ENCODE measurements at places on chromosomes 2 and 18. TPM values are rescaled to one million over a fixed set of nuclear protein-coding genes. Genes with fewer than 3 reads are reported as not detected.

DNA sequence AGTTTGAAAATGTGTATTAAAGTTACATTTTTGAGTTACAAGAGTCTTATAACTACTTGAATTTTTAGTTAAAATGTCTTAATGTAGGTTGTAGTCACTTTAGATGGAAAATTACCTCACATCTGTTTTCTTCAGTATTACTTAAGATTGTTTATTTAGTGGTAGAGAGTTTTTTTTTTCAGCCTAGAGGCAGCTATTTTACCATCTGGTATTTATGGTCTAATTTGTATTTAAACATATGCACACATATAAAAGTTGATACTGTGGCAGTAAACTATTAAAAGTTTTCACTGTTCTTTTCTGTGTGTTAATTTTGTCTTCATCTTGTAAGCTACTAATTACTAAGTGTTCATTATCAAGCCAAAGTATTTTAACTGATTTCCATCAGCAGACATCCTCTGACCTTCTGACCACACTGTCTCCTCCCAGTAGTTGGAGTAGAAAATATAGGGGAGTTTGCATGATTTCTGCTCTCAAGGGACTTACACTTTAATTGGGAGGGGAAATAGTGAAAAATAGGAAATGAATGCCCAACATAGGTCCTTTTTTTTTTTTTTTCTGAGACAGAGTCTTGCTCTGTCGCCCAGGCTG is 4.3 kb downstream of the PMAIP1 start:
- no peak for DNase-seq

DNA sequence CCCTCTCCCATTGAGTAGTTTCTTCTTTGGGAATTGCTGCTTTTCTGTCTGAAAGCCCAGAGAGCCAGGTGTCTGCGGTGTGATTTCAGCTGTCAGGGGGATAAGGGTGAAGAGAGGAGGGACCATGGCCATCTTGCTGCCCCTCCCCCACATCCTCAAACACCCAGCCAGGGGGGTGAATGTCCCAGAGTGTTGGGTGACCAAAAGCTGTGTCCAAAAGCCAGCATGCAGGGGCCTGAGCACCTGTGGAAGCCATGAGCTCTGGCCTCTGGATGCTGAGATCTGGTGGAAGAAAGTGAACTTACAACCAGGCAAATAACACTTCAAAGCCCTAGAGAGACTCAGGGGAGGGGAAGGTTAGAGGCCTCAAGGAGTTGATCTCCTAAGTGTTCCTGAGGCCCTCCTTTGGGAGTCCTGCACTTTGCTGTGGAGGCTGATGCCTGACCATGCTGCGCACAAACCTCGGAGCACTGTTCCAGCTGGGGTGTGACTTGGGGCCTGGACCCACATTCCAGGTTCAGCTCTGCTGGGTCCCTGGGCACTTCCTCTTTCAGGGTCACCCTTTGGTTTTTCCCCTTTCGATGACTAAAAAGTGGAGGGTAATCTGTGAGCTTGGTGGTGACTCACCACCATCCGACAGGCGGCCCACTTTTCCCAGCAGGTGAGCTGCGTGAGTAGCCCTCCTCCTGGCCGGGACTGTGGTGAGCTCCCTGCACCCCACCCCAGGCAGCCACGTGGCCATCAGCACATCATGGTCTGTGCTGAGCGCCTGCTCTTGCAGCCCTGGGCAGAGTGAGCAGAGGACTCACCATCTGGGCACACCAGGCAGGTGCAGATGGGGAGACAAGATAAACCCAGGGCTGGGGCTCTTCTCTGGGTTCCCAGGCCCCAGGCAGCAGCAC is 66.8 kb upstream of the FOSL2 start:
- DNase-seq: no peak

GRCh38 chr2:128667391-128667790 is 348.7 kb upstream of the HS6ST1 start:
- DNase-seq: no peak

DNA sequence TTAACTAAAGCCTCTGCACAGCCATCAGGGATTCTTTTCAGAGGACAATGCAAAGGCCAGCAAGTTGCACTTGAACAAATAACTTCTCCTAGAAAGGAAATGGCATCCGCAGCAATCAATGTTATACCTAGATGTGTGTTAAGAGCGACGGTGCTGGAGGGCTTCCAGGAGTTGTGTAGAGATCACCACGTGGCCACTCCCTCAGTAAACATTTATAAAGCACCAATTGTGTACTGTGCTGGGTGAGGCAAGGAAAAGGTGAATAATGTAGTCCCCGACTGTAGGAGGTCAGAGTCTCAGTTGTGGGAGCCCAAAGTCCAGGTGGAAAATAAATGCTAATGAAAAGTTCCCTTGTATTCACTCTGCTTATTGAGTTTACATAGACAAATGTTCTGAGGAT is 135.0 kb downstream of the ALK start:
- no peak for DNase-seq

- no peak for DNase-seq
Observed at GRCh38 chr18:62524440-62525200, 1.8 kb downstream of the ZCCHC2 start.

- no peak for DNase-seq
Observed at GRCh38 chr2:1705557-1706076, 38.7 kb downstream of the PXDN start.

DNA sequence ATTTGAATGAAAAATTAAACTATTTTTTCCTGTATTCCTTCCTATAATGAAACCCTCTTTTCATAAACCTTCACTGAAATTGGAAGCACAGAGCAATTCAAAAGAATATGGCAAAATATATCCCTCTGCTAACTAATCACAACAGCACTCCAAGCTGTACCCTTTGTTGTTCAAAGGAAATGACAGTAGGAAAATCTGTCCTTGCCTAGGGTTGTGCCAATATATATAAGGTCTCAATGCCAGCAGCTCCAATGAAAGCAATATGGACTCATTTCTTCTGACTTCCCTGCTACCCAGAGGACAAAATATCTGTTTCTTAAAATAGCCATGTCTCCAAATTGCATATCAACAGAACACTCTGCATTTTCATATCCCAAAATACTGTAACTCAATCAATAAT is 373.9 kb upstream of the MC4R start:
- no peak for DNase-seq

The NTSR2 gene
- not detected for total RNA-seq

DNA sequence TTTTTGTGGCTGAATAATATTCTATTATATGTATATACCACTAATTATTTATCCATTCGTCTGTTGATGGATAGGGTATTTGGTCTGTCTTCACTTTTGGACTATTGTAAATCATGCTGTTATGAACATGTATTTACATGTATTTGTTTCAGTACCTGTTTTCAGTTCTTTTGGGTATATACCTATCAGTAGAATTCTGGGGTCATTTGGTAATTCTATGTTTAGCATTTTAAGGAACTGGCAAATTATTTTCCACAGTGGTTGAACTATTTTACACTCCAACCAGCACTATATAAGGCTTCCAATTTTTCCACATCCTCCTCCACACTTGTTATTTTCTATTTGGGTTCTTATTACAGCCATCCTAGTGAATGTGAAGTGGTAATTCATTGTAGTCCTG is 12.4 kb upstream of the TANK start:
- DNase-seq: no peak

DNA sequence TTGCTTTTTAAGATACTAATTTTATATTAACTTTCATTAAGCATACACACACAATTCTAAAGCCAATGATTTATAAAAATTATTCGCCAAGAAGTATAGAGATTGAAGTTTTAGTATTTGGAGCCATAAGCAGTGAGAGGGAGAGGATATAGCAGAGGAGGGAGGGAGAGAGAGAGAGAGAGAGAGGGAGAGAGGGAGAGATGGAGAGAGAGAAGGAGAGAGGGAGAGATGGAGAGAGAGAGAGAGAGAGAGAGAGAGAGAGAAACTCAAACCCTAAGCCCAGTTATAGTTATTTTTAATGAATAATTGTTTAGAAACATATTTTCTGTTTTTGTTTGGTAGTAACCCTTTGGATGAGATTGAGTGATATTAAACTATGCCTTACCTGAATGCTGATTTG is 5.3 kb downstream of the TWIST2 start:
- no peak for DNase-seq

The DAPL1 gene
- total RNA-seq: not detected

DNA sequence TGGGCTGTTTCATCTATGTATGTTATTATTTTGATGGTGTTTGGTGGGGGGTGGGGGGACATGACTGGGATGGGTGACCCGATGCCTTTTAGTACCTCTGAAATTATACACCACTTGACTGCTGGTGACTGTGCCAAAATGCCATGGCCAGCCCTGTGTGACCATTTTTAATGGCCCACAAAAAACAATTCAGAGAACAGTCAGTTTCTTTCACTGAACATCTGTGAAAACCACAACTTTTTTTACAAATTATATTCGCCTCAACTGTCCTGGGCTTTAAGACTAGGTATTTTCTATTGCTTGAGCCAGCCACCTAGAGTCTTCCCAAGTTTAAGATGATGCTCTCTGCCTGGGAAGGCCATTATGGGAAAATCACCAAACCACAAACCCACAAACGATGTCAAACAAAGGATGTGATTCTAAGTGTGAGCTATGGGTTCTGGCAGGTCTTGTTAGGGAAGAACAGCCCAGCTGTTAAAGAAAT is 33.9 kb downstream of the FN1 start:
- peak; percentile 97 for DNase-seq

The OR6B2 gene
- total RNA-seq: not detected

- no peak for DNase-seq
Observed at GRCh38 chr18:78911751-78912283, 67.8 kb upstream of the SALL3 start.

- no peak for DNase-seq
Observed at GRCh38 chr2:105645938-105646773, 98.6 kb upstream of the NCK2 start.

- DNase-seq: no peak
Observed at GRCh38 chr18:10202845-10203321, 251.6 kb upstream of the APCDD1 start.

- peak; percentile 15 for DNase-seq
Observed at GRCh38 chr2:144507441-144508171, 12.3 kb downstream of the ZEB2 start.

DNA sequence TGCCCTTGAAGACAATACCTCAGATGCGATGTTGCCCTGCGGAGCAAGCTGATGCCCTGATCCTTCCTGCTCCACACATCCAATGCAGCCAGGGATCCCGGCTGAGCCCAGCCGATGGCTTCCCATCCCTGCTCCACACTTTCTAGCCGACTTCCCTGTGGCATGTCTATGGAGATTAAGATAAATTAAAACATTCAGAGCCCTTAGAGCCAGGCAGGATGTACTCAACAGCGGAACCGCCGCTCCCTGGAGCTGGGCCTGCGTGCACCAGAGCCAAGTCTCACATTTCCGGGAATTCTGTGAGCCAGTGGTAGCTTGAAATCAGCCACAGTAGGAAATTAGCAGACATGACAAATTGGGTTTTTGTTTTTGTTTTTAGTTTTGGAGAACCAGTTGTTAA is 620.6 kb downstream of the GALR1 start:
- no peak for DNase-seq

The ARL4C gene
- 17.1 TPM for total RNA-seq

The UCN gene
- total RNA-seq: 1.2 TPM

DNA sequence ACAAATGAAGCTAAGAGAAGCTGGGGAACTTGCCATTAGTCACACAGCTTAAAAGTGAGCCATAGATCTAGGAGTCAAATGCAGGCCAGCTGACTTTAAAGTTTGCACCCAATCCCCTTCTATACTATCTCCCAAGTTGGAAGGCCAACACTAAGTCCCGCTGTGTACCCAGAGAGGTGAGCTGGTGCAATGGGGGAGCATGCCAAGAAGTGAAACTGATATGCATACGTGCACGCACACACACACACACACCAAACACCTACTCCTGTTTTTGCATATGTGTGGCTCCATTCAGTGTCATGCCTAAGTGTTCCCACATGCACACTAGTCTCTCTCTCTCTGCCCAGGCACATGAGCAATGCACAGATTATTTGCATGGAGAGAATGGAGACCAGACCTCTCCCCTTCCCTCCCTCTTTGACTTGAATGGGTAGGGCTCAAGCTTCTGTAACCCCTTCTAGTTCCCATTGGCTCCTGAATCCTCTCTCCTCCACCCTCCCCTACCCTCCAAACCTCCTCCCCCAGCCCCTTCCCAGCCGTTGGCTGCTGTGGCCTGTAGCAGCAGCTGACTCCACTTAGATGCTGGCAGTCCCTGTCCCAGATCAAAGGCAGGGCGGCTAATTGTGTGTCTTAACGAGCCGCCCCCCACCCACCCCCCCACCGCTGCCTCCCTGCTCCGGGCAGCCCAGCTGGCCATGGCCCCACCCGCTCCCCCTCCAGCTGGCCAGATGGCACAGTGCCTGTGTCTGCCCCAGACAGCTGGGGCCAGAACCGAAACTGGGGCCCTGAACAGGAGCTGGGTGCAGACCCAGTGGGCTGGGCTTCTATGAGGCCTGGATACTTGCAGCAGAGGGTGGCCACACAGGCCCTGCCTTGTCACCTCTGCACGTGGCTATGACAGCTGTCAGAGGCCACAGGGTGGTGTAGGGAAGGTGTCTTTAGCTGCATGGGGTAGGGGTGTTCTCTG is 5.6 kb downstream of the WNT10A start:
- DNase-seq: peak; percentile 11

The IL37 gene
- not detected for total RNA-seq

Data from LHCN-M2 (cell line).